RPMI7951 (cell line): ENCODE measurements at places on chromosomes 4 and X.

DNA sequence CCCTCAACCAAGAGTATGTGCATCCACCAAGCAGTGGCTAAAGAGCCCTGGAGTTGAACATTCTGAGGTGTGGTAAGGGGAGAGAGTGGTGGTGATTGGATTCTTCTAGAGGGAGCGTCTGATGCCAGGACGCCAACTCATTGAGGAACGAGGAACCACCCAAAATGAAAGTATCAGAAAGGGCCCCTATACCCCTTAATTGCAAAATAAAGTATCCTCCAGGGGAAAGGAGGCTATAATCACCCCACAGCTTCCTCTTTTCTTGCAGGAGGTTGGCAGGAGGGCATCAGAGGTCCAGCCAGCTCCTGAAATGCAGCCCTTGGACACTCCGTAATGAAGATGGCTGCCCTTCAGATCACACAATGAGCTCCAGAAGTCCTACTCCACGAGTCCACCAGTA, 5.3 kb upstream of the KIAA1210 start:
- DNase-seq, result no peak

DNA sequence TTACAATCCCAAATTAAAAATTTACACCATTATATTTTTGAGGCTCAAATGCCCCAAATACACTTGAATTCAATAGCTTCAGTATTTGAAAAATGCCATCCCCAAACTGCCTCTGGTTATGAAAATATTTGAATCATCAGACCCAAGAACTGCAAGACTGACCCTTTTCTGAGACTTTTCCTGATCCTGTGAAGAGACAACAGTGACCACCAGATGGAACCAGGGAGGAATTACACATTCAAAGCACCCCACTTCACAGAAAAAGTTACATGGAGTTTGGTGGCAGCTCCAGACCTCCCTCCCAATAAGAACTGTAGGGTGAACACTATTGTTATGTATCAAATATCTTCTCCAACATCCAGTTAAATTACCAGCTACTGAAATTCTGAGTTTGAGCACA, 44.0 kb upstream of the SCD5 start:
- peak; percentile 9 for DNase-seq

GRCh38 chr4:132328761-132329160, 820.3 kb upstream of the PCDH10 start:
- no peak for DNase-seq

DNA sequence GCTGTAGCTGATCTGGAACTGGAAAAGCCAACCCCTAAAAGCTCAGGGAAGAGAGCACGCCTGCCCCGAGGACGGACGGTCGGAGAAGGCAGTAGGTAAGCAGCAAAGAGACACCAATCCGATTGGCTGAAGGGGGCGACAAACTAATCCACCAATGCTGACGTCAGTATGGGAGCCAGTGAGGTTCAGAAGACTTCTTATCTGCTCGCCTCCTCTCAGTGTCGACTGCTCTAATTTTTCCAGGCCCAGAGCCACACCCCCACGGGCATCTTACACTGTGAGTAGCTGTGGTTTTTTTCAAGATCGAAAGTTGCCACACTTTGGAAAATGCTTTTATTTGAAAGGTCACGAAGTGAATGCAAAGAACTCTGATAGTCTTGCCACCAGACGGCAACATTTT, at the start of gene DCAF8L1:
DCAF8L1 (minus strand) TSS at position 101 of the 400 bp plus-strand sequence. CDS start 115 bp downstream, outside the sequence.
- DNase-seq, result no peak

DNA sequence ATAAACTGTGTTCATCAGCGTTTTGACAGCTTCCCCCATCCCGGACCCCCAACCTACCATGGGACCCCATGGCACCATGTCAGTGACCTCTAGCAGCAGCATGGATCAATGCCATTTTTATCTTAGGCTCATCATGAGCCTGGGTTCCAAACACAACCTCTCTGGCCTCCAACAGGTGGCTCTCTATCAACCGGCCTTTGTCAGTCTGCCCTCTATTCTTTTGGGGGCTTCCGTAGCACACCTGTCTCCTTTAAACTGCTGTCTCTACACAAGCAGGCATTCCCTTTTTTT, 721 bp upstream of the TMEM150C start:
- no peak for DNase-seq

GRCh38 chrX:137424679-137425078, 141.2 kb upstream of the ZIC3 start:
- DNase-seq, result no peak

- no peak for DNase-seq
Observed at GRCh38 chr4:3674479-3674851, 91.7 kb upstream of the ADRA2C start.

- DNase-seq, result no peak
Observed at GRCh38 chrX:123822965-123823364, 36.9 kb upstream of the XIAP start.

- no peak for DNase-seq
Observed at GRCh38 chr4:187227907-187228704, 504.4 kb upstream of the FAT1 start.

DNA sequence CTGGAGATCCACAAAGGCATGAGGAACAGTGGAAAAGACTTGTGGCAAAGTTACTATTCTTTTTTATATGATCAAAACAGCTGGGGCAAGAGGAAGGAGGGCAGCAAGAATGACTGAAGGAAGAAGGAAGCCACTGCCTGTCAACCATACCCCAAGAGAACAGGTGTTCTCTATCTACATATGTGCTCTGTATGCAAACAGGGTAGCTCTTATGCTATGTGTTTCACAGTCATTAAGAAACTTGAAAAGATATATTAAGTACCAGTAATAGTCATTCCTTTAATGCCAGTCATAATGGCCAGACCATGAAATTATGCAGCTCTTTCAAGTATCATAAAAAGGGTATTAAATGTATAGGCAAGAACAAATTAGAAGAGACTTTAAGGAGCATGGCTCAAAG, 363.9 kb downstream of the KLHL13 start:
- no peak for DNase-seq

- no peak for DNase-seq
Observed at GRCh38 chr4:183392377-183392776, 52.1 kb upstream of the CDKN2AIP start.
